Ammon's horn (tissue), 1 donor: ENCODE measurements at places on chromosomes 12 and 14.

DNA sequence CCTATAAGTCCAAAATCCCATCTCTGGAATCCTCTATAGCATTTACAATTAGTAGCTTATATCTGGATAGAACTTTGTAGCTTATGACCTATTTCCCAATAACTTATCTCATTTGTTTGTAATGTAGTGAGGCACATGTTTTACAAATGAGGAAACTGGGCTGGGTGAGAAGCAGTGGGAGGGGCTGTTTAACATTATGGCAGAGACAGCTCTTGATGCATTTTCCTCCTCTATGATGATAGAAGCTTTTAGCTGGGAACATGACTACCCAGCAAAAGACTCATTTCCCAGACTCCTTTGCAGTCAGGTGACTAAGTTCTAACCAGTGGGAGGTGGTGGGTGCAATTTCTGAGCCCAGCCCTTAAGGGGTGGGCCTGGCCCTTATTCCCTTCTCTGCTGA is 179.7 kb downstream of the TTC8 start:
- DNase-seq = no peak

GRCh38 chr12:2984249-2984648 is 25.1 kb downstream of the TEAD4 start:
- no peak for DNase-seq

DNA sequence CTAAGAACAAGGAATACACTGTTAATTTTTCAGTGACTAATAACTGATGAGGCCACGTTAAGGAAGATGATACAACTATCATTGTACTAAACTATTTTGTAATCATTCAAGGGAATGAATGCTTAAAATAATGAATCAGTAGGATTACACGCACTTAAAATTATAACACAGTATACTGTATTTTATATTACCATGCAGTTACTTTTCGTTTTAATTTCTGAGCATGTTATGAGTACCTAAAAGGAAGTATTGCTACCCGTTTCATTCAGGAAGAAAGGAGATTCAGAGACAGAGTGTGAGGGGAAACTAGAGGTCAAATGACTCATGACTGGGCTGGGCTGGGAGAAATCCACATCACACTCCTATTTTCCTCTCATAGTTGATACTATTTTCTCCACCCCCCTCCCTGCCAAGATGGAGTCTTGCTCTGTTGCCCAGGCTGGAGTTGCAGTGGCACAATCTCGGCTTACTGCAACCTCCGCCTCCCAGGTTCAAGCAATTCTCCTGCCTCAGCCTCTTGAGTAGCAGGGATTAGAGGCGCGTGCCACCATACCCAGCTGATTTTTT is 202.0 kb downstream of the PPM1H start:
- DNase-seq = no peak

DNA sequence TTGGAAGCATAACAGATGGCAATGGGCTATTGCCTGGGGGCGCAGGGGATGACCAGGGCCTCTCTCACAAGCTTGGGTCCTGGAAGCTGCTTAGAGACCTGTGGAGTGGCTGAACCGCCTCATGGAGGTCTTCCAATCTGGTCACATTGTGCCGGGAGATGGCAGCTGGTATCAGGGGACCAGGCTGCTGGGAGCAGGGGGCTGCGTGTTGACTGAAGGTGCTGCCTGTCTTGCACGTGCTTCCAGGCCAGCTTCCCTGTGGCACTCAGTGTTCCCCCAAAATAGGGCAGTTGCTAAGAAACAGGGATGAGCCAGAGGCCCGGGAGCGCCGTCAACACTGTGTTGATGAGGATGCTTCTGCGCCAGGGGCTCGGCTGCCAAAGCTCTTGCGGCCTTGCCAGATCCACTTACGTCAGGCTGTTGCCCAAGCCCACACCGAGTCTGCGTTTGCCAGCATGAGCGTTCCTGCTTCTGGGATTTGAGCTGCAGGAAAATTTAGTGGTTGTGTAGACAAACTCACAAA is 39.8 kb downstream of the ELK3 start:
- DNase-seq = peak; percentile 98

GRCh38 chr12:79069009-79069408 is 204.4 kb downstream of the SYT1 start:
- no peak for DNase-seq

- DNase-seq = no peak
Measured at GRCh38 chr12:78145398-78145797, 314.7 kb downstream of the NAV3 start.

- no peak for DNase-seq
Measured at GRCh38 chr12:52708010-52708409, 4.7 kb upstream of the KRT77 start.

DNA sequence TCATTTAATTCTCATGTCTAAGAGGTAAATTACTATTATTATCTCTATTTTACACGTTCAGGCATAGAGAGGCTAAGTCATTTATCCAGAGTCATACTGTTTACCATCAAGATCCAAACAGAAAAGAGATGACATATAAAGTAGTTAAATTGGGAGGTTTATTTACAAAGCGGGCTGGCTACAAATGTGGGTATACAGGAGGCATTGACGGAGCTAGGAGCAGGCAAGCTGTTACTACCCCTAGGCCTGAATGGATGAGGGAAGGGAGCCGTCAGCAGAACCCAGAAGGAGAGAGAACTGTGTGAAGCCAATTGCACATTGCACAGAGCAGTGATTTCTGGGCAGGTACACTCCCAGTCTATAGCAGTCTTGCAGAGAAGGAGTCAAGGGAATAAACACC is 39.8 kb downstream of the DACT1 start:
- DNase-seq = no peak

- no peak for DNase-seq
Measured at GRCh38 chr12:12336049-12336411, 14.0 kb downstream of the MANSC1 start.

- DNase-seq = no peak
Measured at GRCh38 chr14:31194095-31194494, 13.5 kb downstream of the HECTD1 start.

DNA sequence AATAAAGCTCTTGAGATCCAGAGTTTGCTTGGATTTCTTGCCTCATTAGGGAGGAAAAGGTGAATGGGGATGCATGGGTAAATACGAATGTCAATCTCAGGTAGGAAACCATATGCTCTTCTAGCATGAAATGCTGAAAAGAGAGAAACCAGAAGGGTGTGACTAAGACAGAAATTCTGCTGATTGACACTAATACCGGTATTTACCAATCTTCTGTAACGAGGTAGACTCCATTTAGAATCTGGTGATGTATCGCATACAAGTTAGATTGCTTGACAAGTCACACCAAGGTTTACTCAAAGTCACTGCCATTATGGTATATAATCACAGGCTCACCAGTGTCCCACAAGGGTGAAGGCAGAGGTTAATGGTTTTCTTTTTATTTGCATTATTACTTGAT is 337.9 kb downstream of the NRXN3 start:
- no peak for DNase-seq

DNA sequence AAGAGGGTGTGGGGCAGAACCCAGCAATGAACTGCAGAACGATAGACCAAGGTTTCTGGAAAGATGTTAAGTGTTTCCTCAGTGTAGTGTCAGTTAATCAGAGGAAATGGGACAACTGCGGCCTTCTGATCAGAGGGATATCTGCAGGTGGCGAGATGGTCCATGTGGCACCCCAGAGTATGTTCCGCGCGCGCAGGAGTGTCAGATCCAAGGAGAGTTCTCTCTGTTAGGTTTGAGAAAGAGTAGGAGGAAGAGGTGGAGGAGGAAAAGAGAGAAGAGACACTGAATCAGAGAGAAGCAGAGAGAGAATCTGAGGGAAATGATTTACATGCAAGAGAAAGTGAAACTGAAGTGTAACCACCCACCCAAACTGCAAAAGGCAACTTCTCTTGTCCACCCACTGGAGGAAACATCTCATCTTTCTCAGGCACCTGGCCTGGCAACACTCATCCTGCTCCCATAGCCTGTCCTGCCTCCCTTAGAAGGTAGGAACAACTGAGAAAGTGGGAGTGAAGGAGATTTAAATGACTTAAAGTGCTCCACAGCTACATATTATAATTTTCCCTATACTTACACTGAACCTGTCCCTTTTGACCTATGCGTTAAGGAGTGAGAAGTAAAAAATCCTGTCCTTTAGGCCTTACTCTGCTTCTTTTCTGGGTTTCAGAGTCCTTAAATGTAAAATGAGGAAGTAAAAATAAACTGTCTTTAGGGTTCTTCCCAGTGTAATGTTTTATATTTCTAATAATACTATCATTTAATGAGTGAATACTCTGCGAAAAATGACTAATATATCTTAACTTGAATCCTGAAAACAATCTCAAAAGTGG is 6.8 kb upstream of the TESPA1 start:
- DNase-seq = no peak

- DNase-seq = no peak
Measured at GRCh38 chr12:120640861-120641833, 721 bp downstream of the CABP1 start.

DNA sequence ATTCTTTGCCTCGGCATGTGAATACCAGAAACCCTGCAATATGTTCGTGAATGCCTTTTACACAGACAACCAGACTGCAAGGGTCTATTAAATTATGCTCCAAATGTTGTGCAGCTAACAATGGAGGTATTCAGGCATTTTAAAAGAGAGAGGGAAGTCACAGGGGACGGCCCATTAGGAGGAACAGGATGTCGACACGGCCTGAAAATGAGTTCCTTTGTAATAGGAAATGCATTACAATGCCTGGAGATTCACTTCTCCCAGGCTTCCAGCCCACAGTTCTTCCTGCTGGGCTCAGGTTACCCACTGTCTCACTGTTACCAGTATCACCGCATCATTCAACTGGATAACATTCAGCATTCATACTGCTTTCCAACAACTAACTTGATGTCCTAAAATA is 2.5 kb downstream of the DUSP6 start:
- DNase-seq = peak; percentile 73

DNA sequence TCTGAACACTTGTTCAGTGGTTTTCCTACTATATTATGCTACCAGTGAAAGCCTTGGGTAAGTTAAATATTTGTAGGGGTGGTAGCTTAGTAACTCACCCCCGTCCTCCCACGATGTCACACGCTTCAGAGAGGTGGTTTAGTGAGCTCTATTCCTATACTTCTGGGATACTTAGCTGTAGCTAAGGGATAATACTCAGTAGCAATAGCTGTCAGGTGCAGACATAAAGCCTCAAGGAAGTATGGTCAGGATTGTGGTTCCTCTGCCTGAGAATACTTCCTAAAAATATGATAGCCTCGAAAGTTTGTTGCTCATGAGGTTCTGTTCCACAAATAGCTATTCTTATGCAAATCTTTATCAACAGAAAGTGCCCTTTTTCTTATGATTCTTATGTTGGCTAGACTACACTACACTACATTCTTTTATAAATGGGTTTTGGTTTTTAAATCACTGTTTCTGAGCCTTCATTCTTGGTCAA is 11.9 kb downstream of the DLST start:
- no peak for DNase-seq

GRCh38 chr12:63752283-63752682 is 27.4 kb upstream of the RXYLT1 start:
- no peak for DNase-seq

DNA sequence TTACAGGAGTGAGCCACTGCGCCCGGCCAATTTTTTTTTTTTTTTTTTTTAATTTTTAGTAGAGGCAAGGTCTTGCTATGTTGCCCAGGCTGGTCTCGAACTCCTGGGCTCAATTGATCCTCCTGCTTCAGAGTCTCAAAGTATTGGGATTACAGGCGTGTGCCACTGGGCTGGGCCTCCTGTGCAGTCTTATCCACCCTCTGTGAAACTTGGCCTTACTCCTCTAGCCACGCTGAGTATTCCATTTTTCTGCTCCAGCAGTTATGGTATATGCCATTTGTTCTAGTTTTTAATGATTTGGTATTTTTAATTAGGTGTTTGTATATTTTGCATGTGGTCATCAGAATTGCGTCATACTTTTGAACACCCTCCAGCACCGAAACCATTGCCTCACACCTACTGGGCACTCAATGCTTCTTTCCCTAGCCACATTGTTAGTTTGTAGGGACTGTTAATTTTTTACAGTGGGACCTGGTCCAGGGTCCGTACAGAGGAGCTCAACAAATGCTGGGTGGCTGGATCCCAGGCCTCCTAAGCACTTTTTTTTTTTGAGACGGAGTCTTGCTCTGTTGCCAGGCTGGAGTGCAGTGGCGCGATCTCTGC is 11.4 kb downstream of the RIOX1 start:
- DNase-seq = no peak

DNA sequence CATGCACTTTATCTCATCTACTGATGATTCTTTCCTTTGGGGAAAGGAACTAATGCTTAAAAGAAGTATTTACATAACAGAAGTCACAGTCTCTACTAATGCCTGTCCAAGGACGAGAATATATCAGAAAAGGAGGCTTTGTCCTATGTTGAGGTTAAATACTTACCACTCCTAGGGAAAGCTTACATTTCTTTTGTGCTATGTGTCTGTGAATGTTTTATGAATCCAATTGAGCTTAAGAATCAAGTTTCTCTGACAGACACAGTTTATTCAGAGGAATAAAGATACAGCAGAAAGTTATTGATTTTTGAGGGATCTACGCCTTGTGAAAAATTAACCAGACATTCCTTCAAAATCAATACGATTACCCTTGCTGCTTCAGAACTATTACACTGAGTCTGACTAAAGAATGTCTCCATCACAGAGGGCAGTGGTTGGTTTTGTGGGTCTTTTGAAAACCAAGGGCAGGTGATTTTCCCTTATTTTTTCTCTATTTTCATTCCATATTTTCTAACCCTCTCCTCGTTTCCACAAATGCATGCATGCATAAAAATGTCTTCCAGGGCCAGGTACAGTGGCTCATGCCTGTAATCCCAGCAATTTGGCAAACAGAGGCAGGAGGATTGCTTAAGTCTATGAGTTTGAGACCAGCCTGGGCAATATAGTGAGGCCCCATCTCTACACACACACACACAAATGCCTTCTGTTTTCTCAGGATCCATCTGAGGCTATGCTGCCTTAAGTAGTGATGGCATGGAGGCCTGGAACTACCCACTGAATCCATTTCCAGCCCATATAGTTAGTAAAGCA is 1095.1 kb downstream of the GALC start:
- DNase-seq = no peak

- peak; percentile 27 for DNase-seq
Measured at GRCh38 chr12:31876568-31877424, 82.4 kb upstream of the RESF1 start.

DNA sequence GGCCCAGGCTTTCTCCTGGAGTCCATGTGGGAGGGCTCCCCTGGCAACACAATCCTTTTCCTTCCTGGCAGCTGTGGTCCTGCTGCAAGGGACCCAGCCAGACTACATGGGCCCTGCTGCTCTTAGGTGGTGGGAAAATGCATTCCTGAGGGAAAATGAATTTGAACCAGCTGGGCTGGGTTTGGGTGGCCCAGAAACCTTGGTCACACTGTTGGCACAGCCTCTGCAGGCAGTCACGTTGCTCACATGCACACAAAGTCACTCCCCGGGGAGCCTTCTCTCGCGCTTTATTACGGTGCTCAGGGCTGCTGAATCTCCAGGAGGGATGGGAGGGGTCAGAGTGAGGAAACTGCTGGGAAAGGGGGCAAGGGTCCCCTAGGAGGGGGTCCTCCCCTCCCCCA is 17.2 kb downstream of the PLEKHG3 start:
- DNase-seq = peak; percentile 37
